ENCODE measurements at places on chromosomes 1 and 21.
A peak's percentile ranks its signal among the peaks of the same experiment; 100 is the strongest.

- no peak for DNase-seq
These were observed 69.9 kb downstream of the TNFSF4 start for GRCh38 chr1:173137107-173137706.

DNA sequence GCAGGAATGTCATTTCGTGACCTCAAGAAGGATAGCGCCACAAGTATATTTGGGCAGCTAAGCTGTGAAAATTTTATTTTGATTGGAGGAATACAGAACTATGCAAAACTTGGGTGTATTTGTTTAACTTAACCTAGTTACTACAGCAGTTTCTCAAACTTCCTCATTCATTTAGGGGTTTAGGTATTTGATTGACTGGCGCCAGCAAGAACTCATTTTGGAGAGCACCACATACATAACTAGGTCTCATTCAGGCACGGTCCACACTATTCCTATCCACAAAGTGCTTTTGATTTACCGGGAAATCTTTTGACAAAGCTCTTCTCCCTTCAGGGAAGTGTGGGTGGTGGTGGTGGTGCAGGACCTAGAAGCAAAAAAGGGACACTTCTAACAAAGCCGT is 155.1 kb upstream of the NRIP1 start:
- no peak for DNase-seq

GRCh38 chr1:59502009-59502691 is 205.3 kb downstream of the FGGY start:
- no peak for DNase-seq

- no peak for DNase-seq
These were observed 234.1 kb downstream of the SDCCAG8 start for GRCh38 chr1:243489681-243490546.

DNA sequence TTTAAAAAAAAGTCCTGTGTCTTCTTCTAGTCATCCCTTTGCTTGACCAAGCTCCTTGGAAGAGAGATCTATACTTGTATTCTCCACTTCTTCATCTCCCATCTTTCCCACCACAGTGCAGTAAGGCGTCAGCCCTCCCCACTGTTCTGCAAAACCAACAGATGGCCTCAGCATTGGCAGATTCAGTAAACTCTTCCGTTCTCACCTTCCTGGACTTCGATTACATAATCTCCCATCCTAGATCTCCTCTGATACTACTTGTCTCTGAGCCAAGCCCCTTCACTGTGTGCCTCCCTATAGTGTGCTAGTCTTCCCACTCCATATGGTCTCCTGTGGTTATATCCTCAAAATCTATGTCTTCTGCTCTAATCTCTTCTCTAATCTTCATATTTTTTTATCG is 1.6 kb upstream of the COLGALT2 start:
- DNase-seq: no peak

DNA sequence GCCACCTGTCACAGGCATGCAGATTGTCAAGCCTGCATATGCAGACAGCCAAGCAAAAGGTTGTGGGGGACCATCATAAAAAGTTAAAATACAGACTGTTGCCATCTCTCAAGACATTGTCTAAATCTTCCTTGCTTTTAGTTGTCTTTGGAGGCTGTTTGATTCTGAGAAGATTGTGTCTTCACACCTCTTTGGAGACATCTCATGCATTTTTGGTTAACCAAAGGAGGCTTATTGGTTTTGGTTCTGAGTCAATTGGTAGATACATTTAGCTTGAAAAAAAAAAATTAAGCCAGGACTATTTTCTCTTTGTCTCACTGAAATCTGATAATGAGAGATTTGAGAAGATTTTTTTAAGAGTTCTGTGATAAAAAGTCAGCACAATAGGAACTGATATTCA is 217.6 kb downstream of the LYPLAL1 start:
- DNase-seq: no peak

GRCh38 chr1:210783925-210784324 is 350.0 kb downstream of the KCNH1 start:
- no peak for DNase-seq

GRCh38 chr1:44010935-44011471 is 19.6 kb downstream of the CCDC24 start:
- no peak for DNase-seq

- DNase-seq: no peak
These were observed 113.9 kb upstream of the DPT start for GRCh38 chr1:168842916-168843315.

DNA sequence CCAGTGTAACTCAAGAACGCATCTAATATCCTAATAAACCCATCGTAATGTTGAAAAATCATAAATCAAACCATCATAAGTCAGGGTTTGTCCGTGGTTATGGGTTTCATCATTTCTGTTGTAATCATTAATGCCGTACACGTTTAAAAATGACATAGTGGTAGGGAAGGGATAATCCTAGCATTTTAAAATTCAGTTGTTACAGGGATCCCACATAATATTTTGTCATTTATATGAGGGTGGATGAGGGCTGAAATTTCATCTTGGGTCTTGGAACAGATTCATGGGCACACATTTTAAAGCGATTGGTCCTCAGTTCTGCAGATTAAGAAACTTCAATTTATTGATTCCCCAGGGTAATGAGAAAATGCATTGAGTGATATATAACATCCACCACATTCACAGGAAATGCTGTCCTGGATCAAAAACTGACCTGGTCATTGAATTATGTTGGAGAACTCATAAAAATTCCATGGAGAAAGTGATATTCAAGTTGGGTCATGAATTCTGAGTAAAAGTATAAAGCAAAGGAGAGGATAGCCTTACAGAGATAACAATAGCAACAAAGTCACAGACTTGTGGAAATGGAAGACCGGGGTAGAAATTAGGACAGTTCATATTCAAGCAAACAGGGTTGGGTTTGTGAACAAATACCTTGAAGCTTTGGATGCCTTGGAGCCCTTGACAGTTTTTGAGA is 1527.3 kb upstream of the TPTE start:
- peak; percentile 32 for DNase-seq

- DNase-seq: no peak
These were observed 9.4 kb upstream of the THEMIS2 start for GRCh38 chr1:27862671-27863537.

DNA sequence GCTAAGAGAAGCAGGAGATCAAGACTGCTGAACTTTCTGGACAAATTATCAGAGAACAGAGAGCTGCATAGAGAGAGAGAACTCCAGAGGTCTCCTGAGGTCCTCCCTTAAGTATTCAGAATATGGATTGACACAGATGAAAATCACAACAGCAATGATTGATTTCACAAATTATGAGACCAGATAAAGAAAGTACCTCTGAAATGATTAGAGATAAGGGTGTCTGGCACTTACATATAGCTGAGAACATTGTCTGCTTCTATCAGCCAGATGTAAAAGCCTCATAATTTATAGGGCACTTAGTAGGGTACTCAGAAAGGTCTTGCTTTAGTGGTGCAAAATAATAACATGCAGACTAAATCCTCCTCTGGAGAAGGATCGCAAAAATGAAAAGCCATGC is 1301.8 kb downstream of the BRINP3 start:
- no peak for DNase-seq

- no peak for DNase-seq
These were observed 308.8 kb downstream of the BRINP3 start for GRCh38 chr1:190168893-190169280.

DNA sequence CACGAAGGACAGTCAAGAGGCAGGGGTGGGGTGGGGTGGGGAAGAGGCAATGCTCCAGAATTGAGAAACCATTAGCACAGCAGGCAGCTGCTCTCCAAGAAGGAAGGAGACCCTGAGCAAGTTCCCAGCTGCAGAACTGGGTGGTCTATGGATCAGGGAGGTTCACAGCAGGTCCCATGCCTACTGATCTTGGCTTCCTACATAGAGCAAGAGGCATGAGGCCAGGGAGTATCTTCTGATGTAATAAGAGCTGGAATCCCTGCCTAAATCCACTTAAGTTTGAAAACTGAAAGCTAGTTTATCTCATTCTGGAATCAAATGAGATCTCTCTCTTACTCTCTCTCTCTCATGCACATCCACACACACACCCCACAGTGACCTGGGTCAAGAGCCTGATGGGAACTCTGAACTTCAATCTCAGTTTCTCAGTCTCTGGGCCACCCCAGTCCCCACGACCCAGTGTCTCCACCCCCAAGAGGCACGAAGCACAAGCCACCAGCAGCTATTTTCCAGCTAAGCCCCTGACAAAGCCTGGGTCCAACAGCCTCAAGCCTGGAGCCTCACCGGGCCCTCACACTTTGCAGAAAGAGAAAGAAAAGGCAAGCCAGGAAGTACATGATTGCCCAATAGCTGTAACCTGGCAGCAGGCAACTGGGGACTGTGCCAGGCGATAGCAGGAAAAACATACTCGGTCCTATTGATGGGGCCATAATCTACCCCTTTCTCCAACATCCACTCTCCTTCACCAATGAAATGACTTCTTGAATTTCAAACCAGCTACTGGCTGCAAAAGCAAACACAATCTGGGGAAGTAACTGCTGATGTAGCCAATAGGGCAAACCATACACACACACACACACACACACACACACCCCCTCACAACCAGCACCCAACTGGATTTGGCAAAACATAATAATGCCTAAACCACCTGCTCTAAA is 2.2 kb downstream of the NUAK2 start:
- no peak for DNase-seq

- DNase-seq: no peak
These were observed 74.3 kb upstream of the KCNJ15 start for GRCh38 chr21:38182370-38182985.

GRCh38 chr1:169121146-169121923 is 14.8 kb downstream of the ATP1B1 start:
- DNase-seq: no peak

DNA sequence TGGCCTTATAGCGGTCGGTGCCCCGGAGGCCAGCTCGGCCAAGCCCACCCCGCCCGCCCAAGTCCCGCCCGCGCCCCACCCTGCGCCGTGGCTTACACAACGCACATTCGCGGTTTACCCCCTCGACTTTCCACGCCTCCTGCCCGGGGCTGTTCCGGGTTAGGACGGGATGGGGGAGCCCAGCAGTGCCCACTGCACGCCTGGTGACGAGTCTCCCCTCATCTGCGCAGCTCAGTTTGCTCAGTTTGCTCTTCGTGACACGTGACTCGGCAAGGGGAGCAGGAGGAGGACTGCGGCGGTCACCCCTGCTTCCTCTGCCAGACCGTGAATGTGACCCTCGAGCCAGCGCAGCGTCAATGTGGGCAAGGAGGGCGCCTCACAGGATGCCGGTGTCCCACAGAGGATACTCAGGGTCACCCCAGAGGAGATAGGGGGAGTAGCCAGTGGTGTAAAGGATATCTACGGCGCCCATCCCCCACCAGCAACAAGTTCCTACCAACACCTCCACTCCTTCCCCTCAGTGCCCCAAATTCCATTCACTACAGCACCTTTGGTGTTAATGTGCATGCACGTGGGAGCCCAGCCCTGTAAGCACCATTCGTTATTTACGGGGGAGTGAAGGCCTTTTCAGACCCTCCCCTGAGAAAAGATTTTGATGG is 350 bp upstream of the S100A6 start:
- DNase-seq: peak; percentile 70

DNA sequence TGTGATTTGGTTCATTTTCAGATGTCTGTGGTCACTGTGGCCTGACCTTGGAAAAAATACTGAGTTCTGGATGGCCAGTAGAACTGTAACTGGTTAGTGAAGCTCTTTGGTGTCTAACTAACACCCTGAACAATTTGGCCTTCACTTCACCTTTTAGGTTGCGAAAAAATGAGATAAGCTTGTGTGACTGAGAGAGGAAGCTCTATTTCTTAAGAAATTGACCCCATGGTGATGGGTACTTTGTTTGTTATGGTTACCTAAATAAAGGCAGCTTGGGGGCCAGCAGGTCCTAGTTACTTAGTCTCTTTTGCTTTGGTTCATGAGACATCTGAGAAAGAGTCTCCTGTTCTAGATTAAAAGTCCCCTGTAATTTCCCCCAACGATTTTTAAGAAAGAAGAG is 181.6 kb downstream of the ZNF326 start:
- no peak for DNase-seq

GRCh38 chr21:15592271-15592860 is 137.4 kb upstream of the USP25 start:
- peak; percentile 29 for DNase-seq

- no peak for DNase-seq
These were observed 61.8 kb upstream of the GJB5 start for GRCh38 chr1:34693081-34693480.

GRCh38 chr1:41666981-41667631 is 182.6 kb upstream of the EDN2 start:
- DNase-seq: peak; percentile 78

DNA sequence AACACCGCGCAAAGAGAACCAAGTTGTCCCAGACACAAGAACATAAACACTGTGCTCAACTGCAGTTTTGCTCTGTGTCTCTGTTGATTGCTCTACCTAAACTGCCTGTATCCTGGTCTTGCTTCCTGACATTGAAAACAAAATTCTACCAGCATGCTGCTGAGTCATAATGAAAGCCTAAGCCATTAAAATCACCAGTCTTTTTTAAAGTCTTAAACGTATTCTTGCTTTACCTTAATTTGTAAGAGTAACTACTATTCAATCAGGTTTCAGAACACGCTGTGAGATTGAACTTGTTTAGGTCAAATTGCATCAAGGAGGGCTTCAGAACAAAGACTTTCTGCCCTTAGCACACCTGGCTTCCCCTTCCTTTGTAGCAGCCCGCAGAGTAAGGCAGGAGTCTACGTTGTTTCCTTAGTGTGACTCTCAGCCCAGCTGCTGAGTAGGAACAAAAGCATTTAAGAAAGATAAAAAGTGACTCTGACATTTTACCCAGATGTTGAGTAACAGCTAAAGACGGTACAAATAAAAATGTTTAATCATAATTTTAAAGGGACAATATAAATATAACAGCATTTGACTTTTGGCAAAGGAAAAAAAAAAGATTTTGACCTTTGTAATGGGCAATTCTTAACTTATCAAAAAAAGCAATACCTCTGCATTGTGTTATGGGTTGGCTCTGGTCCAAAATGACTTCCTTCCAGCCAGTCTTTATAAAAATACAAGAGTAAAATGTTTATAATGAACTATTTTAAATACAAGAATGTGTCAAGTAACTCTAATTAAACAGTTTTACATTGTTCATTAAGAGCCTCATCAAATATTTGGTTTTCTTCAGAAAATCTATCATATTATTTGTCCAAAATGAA is 186.9 kb upstream of the ADGRL4 start:
- DNase-seq: no peak

- peak; percentile 59 for DNase-seq
These were observed 7.4 kb downstream of the LHX9 start for GRCh38 chr1:197924516-197925123.

Measured in GM13977 (cell line).